Activated naive CD8-positive, alpha-beta T cell treated with anti-CD3 and anti-CD28 coated beads for 36 hours (primary cell): ENCODE measurements at places on chromosomes 16 and 17.

DNA sequence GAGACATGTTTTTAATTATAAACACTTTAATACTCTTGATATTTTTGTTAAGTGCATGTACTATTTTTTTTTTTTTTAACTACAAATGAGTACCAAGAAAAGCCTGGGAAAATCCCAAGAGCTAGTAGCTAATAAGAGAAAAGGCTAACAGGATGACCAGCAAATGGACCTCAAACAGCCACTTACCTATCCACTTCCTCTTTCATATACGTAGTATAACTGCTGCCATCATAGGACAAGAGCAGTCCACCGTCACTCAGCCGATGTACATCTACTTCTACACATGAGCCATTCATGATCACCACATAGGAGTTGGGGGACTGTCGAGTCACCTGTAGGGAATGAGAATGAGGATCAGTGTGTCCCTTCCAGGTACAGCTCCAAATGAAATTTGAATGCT, 128.0 kb upstream of the C17orf78 start:
- DNase-seq = no peak

DNA sequence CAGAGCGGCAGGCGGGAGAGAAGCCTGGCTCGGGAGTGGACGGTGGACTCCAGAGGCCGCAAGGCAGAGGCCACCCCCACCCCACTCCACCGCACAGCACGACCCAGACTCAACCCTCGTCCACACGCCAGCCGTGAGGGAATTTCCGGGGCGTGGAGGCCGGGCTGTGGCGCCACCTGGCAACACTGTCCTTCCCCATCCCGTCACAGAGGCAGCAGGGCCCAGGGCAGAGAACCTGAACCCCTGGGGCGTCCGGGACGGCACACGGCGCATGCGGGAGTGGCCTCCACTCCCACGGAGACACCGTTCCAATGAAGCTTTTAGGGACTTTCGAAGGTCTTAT, 23.5 kb downstream of the GNPTG start:
- DNase-seq = no peak

GRCh38 chr17:7497228-7497627, 13.1 kb downstream of the POLR2A start:
- DNase-seq = no peak

GRCh38 chr16:180681-181564, 664 bp downstream of the HBQ1 start:
- DNase-seq = peak; percentile 88

DNA sequence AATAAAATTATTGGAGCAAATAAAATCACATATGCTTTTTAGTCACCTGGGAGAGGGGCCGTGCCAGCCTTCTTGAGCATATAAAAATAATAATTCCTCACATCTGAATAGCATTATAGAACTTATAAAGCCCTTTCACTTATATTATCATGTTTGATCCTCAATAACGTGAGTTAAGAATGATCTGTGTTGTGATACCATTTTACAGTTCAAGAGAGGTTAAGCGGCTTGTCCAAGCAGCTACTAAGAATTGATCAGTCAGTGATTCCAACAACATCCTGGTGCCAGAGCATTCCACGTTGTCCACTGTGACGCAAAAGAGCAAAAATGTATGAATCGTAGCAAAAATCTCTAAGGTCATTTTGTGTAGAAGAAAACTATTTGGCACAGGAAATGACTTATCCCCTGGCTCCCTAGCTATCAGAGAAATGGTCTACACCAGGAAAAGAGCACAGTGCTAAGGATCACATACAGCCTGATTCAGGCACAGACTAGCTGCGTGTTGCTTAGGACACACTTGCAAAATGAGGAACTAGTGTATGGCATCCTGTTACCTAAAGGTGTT, 33.0 kb downstream of the ANKFN1 start:
- DNase-seq = no peak
